ENCODE measurements at places on chromosomes 4 and X. TPM values are rescaled to one million over a fixed set of nuclear protein-coding genes. Genes with fewer than 3 reads are reported as not detected.

The PCDH19 gene
- total RNA-seq: 4.2 TPM

The STK32B gene
- 2.2 TPM for total RNA-seq

The SLC10A4 gene
- total RNA-seq: 0.48 TPM

The CNKSR2 gene
- 5.4 TPM for total RNA-seq

The FAM53A gene
- total RNA-seq: 1.5 TPM

The WDR17 gene
- 3.3 TPM for total RNA-seq

The FRG2 gene
- not detected for total RNA-seq

The HAND2 gene
- total RNA-seq: 19.5 TPM

The RADX gene
- 2.4 TPM for total RNA-seq

The AP1AR gene
- 12.9 TPM for total RNA-seq

DNA sequence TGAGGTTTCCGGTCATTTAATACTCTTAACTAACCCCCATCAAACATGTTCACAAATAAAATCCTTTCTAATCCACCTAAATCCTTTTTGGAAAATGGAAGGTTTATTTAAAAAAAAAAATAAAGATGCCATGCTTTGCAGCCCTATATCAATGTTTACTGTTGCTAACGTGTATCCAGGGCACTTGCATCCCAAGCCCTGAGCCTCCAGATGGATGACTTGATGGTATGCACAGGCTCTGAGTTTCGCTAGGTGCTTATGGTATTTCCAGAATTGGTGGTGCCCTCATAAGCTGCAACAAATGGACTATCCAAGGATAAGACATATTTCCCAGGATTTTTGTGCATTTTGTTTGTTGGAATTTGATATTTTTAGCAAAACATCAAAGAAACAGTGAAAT is 257.7 kb downstream of the PRDM5 start:
- H3K36me3 ChIP-seq: no peaks in the 10 kb centered on the region
- no peak for DNase-seq
- H3K4me3 ChIP-seq: no peak overlapping the region

DNA sequence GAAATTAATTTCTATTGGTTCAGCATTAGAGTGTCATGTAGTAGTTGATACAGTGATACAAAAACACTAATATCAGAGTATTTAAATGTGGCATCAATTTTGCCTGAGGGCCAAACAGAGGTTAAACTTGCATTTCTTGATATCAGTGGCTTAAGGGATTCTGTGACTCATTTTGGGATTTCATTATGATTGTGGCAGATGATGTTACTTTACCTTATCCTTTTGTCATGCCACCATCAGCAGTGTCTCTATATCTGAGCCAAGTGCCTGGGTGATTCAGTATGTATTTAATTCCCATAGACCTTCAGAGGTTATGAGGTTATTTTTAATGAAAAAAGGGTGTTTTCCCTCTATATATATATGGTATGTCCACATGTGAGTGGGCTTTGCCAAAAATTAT is 582.9 kb downstream of the ADGRL3 start:
- no peak overlapping the region for H3K4me3 ChIP-seq
- peaks cover 3% of the 10 kb centered on the region for H3K4me1 ChIP-seq
- no peak for DNase-seq

DNA sequence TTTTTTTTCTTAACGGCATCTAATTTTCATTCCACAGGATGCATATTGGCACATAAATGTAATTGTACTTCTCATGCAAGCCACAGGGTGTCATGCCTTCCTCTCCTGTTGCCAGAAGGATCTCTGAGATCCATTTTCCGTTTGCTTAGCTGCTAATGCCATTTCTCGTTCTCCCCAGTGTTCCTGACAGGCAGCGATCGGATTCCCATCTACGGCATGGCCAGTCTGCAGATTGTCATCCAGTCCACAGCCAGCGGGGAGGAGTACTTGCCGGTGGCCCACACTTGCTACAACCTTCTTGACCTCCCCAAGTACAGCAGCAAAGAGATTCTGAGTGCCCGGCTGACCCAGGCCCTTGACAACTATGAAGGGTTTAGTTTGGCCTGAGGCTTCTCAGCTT is 8.9 kb upstream of the NAP1L5 start:
- no peak overlapping the region for H3K4me3 ChIP-seq
- no peak for DNase-seq
- H3K36me3 ChIP-seq: peaks cover 4% of the 10 kb centered on the region
- peaks cover 3% of the 10 kb centered on the region for H3K4me1 ChIP-seq
- H3K27me3 ChIP-seq: no peaks in the 10 kb centered on the region
- H3K27ac ChIP-seq: peak overlapping the region; percentile 84

GRCh38 chrX:153499876-153500275 is 5.1 kb downstream of the BGN start:
- H3K27me3 ChIP-seq: no peaks in the 10 kb centered on the region
- H3K36me3 ChIP-seq: no peaks in the 10 kb centered on the region

- no peaks in the 10 kb centered on the region for H3K36me3 ChIP-seq
- H3K27ac ChIP-seq: no peak overlapping the region
- no peaks in the 10 kb centered on the region for H3K27me3 ChIP-seq
- H3K4me3 ChIP-seq: no peak overlapping the region
- DNase-seq: no peak
Measured at GRCh38 chrX:49725401-49725800, 29.6 kb upstream of the PAGE1 start.

- H3K27me3 ChIP-seq: no peaks in the 10 kb centered on the region
- no peaks in the 10 kb centered on the region for H3K4me1 ChIP-seq
- no peak overlapping the region for H3K27ac ChIP-seq
- no peaks in the 10 kb centered on the region for H3K36me3 ChIP-seq
Measured at GRCh38 chr4:127445471-127445870, 187.3 kb upstream of the INTU start.

GRCh38 chrX:20664131-20664530 is 397.4 kb upstream of the RPS6KA3 start:
- DNase-seq: no peak
- H3K27me3 ChIP-seq: no peaks in the 10 kb centered on the region
- H3K4me1 ChIP-seq: no peaks in the 10 kb centered on the region
- H3K27ac ChIP-seq: no peak overlapping the region
- no peaks in the 10 kb centered on the region for H3K36me3 ChIP-seq
- H3K4me3 ChIP-seq: no peak overlapping the region

- no peaks in the 10 kb centered on the region for H3K27me3 ChIP-seq
- peak; percentile 80 for DNase-seq
- no peak overlapping the region for H3K4me3 ChIP-seq
- H3K27ac ChIP-seq: peak overlapping the region; percentile 44
- H3K4me1 ChIP-seq: no peaks in the 10 kb centered on the region
Measured at GRCh38 chrX:42755815-42756214, 22.1 kb downstream of the PPP1R2C start.

DNA sequence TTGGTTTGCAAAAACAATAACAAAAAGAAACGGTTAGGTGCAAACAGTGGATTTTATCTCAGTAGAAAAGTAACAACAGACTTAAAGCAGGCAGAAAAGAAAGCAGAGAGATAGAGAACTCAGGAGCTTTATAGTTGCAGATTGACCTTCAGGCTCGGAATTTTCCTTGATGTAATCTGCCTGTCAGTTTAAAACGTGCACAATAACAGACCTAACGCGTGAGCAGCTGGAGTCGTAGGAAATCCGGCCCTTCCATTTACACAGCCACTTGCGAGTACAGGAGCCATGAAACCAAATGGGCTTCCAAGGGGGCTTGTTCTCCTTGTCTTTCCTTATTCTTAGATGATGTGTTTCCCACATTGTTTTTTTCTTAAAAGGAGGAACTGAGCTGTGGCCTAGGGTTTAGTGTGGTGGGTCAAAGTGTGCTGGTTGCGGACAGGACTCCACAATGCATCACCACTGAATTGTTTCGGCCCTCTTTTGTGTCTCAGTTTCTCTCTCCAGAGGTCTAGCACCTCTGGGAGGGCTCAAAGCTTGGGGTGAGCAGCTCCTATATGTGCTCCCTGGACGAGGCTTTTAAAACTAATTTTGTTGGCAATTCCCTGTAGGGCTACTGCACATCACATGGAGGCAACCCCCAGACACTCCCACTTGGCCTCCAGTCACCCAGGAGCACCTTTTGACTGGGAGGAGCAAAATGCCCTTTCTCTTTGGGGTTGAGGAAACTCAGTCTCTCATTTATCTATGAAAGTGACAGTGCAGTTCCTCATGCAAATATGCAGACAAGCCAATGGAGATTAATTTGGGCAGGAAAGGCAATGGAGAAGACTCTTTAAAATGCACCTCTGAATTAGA is 13.9 kb upstream of the MPP1 start:
- no peak overlapping the region for H3K4me3 ChIP-seq
- H3K27ac ChIP-seq: no peak overlapping the region
- no peaks in the 10 kb centered on the region for H3K27me3 ChIP-seq
- H3K36me3 ChIP-seq: no peaks in the 10 kb centered on the region

DNA sequence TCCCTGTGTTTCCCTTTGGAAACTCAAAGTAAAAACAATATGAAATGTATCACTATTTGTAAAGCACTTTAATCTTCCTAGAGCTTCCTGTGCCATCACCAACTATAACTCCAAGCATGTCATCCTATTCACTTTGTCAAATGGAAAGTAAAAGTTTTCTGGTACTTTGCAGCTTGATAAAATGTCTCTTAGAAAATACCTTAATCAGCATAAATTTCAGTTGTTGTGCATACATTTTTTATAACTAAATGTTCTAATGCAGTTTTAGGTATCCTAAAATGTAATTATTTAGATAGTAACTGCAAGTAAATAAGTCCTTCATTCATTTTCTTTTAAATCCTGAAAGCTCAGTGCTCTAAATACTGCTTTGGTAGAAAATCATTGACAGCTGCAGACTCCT is 558.7 kb downstream of the GRID2 start:
- H3K4me1 ChIP-seq: no peaks in the 10 kb centered on the region
- H3K36me3 ChIP-seq: no peaks in the 10 kb centered on the region
- no peak for DNase-seq
- no peak overlapping the region for H3K27ac ChIP-seq
- H3K4me3 ChIP-seq: no peak overlapping the region

- no peak for DNase-seq
- H3K27ac ChIP-seq: no peak overlapping the region
- no peaks in the 10 kb centered on the region for H3K36me3 ChIP-seq
Measured at GRCh38 chrX:38968344-38969216, 167.3 kb downstream of the MID1IP1 start.

GRCh38 chrX:130055899-130056298 is 54.4 kb downstream of the ELF4 start:
- no peaks in the 10 kb centered on the region for H3K27me3 ChIP-seq
- no peaks in the 10 kb centered on the region for H3K4me1 ChIP-seq

- H3K4me1 ChIP-seq: peaks cover 3% of the 10 kb centered on the region
- DNase-seq: no peak
- no peak overlapping the region for H3K27ac ChIP-seq
- H3K36me3 ChIP-seq: peaks cover 6% of the 10 kb centered on the region
- no peaks in the 10 kb centered on the region for H3K27me3 ChIP-seq
Measured at GRCh38 chr4:88653371-88653946, 44.2 kb downstream of the NAP1L5 start.

Measured in aorta (tissue), 5 donors.